ENCODE measurements at places on chromosomes 2 and 18. TPM values are rescaled to one million over a fixed set of nuclear protein-coding genes. Genes with fewer than 3 reads are reported as not detected.

GRCh38 chr18:37539236-37539635 is 26.4 kb downstream of the CELF4 start:
- no peak for DNase-seq

The TRABD2A gene
- 0.88 TPM for total RNA-seq

The GRB14 gene
- total RNA-seq: 3.4 TPM

DNA sequence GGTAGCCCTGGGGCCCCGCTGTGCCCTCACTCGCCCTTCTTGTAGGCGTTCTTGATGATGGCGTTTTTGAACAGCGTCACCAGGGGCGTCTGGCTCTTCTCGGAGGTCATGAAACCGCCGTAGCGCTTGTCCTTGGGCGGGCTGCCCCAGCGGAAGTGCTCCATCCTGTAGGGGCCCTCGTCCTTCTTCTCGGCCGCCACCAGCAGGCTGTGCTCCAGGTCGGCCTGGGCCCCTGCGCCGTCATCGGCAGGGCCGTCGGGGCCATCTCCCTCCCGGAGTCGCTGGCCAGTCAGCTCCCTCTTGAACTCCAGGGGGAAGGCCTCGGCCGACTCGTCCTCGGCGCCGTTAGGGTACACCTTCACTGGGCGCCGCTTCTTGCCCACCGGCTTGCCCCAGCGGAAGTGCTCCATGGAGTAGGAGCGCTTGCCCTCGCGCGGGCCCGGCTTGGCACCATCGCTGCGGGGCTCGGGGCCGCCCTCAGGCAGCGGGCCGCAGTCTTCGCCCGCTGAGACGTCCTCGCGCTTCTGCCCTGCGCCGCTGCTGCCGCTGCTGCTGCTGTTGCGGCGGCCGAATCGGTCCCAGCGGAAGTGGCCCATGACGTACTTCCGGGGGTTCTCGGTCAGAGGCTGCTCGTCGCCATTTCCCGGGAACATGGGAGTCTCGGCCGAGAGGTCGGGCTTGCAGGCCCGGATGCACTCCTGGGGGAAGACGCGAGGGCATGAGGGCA is 7.2 kb downstream of the POMC start:
- DNase-seq: no peak

The LIPG gene
- total RNA-seq: 30.9 TPM

GRCh38 chr2:42193722-42194187 is 24.6 kb downstream of the EML4 start:
- no peak for DNase-seq

The RNU2-63P gene
- 3.9 TPM for total RNA-seq

The LAMA1 gene
- total RNA-seq: not detected

DNA sequence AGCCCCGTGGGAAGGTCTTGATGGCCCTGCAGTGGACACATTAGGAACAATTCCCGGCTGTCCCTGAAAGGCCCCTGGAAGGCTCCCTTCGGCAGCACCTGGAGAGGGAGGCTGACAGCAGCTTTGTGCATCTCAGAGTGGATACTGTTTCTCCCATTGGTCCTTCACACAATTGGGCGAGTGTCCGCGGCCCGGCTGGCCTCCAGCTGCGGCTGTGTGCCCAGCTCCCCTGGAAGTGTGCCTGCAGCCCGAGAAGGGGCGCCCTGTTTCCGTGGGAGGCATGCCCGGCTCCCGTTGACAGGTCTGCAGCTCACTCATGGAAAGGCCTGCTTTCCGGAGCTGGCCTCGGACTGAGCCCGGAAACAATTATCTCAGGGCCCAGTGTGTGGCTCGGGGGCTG is 103.7 kb downstream of the LPIN1 start:
- no peak for DNase-seq

DNA sequence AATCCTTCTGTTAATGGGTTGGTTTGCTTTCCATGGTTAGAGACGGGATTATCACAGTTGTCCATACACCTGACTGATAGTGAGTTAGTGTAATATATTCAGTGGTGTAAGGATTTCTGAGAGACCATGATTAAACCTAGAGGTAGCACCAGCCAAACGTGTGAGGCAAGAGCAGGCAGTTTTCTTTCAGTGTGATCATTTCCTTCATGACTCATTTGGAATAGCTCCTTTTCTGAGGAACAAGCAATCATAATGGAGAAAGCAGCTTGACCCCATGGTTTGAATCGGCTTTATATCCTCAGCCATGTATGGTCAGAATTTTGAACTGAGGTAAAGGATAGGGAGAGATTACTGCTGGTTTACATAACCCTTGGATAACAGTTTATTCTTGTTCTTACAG is 2.9 kb downstream of the MXD1 start:
- peak; percentile 80 for DNase-seq
